Stimulated activated CD8-positive, alpha-beta memory T cell treated with anti-CD3 and anti-CD28 coated beads, Interleukin-7, amount 100 ng/mL, for 24 hours (primary cell): ENCODE measurements at places on chromosomes 6 and 20.

- DNase-seq, result no peak
Measured at GRCh38 chr20:44714701-44715498, at the start of gene CCN5. TSS of gene CCN5 (plus strand) at chr20:44715369. CDS start at chr20:44715391, 22 bp downstream.

- DNase-seq, result no peak
Measured at GRCh38 chr20:16007164-16007563, 566.1 kb downstream of the KIF16B start.

DNA sequence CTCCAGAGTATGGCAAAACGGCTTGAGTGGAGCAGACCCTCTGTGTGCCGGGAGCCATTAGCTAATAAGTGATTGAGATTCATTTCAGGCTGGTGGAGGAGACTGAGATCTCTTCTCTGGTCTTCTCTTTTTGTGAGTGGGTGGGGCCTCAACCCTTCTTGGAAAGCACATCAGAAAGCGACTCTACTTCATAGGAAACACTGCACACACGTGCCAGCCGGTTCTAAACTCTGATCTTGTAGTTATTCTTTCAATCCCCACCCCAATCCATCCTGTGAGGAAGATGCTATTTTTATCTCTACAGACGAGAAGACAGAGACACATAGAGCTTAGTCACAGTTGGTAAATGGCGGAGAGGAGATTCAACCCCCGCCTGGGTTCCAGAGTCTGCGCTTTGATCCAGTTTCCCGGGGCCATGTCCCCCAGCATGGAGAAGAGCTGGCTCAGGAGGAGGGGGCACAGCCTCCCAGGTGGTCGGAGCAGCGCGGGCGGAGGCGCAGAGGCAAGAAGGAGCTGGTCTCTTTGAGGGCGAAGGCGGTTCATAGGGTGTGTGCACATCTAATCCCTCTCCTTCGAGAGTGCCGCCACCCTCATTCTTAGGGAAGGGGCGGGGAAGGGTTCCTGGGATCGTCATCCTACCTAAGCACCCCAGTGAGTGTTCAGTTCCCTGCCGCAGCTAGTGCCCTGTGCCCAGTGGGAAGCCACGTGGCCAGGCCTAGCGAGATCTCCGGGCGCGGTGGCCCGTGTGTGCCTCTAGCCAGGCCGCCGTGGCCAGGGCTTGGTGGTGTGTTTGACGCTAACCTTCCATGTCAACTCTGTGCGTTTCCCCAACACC, 49.0 kb upstream of the TAGAP start:
- DNase-seq, result no peak

- DNase-seq, result no peak
Measured at GRCh38 chr20:57810511-57811373, 100.9 kb upstream of the PMEPA1 start.

DNA sequence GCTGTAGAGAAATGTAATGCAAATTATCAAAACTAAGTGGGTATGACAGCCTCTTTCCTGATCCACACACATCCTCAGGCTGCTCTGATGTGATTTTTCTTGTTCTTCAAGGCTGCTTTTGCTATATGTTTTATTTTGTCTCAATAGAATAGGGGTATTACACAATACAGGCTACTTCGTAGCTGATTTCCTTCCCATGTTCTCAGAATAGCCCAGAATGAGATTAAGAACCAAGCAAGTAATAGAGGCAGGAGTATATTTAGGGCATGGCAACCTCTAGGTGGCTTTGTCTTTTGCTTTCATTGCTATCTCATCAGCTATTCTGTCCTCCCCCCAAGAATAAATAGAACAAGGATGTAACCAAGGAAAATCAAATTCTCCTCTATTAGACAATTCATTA, 241.8 kb downstream of the ALDH8A1 start:
- no peak for DNase-seq

DNA sequence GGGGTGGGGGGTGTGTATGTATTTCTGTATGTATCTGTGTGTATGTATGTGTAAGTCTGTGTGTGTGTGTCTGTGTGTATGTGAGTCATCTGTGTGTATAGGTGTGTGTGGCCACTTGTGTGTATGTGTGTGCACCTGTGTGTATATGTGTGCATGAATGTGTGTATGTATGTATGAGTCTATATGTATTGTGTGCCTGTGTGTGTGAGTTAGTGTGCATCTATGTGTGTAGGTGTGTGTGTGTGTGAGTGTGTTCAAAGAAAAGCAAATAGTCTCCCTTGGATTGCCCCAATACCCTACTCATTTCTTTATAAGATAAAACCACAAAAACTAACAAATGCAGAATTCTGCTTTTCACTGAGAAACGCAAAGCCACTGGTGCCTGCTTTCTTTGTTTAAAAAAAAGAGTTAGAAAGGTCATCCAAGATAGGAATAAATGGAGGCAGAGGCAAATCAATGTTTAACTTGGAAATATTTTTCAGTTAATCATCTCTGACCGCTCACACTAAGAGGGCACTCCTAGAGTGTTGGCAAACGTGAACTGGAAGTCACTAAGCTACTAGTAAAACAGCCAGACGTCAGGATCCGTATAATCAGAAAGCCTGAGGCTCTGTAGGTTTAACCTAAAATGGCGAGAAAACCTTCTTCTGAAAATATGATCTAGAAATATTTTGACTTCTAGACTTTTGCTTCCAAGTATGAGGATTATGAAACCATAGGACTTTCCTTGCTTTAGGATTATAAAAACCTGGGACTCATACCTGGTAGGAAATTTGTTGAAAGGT, 37.4 kb upstream of the JAG1 start:
- no peak for DNase-seq

DNA sequence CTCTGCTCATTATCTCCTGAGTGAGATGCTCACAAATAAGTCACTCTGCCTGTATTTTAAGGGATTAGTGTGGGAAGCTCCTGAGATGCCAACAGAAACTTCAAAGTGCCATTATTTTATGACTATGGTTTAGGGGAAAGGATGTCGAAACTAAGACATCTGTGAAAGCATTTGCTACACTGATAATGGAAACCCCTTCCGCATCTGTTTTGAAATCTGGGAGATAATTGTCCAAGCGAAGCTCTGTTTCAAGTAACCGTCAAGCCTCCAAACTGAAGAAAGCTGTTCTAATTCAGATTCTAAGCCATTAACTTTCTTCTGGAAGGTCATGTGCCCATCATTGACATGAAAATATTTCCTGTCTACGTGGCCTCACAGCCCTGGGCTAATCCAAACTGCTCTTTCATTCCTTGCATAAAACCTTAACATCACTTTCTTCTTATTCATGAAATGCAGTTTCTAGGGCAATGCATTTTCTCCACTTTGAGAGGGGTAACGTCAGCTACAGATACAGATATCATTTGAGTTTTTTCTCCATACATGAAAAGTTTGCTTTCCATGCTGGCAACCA, 932.0 kb downstream of the C6orf118 start:
- no peak for DNase-seq
